Stimulated activated CD4-positive, alpha-beta T cell treated with anti-CD3 and anti-CD28 coated beads, Interleukin-1b, Interleukin-23, amount 100 ng/mL, for 24 hours (primary cell): ENCODE measurements at places on chromosomes 2 and 18.

DNA sequence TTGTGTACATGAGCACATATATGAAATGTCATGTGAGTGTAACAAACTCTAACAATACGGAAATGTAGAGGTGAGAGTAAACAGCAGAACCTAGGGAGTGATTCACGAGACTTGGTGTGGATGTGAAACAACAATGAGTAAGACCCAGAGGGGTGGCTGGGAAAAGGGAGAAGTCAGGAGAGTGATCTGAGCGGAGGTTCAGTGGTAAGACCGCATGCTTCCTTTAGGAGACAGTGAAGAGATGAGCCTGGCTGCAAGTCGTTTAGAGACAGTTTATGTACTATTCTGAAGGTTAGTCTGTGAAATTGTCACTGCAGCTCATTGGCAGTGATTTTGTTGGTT is 150.6 kb downstream of the PRPF40A start:
- no peak for DNase-seq

GRCh38 chr2:160457588-160457987 is 36.0 kb downstream of the RBMS1 start:
- DNase-seq = no peak

DNA sequence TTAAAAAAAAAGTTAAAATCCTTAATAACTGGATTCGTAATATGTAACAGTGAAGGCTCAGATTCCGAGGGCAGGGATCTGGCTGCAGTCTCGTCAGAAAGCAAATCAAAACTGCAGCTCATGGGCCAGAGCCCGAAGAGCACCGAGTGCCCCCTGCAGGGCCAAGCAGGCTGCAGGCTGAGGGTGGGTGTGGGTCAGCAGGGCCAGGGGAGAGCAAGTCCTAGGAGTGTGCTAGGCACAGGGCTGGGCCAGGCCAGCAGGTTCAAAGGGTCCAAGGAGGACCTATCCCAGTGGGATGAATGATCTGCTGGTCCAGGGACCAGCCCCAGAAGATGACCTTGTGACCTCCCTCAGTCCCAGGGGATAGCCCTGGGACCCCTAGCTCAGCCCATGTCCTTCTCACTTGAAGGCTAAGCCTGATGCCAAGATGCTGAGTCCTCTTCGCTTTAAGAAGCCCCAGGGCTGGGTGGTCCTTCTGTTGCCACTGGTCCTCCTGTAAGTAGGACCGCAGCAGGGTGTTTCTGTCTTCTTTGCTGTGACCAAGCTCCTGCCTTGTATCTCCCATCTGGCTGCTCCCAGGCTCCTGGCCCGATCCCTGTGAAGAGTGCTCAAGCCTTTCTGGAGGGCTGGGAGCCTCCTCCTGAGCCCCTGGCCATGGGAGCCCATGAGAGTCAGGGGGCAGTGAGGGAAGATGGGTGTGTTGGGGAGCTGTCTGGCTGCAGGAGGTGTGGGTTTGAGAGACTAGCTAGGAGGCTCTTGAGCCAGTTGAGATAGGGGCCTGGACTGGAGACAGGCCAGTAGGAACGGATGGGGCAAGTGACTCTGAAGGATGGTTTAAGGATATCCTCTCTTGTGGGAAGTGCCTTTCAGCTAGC is 150.7 kb downstream of the DYSF start:
- no peak for DNase-seq

GRCh38 chr2:233339427-233339826 is 14.9 kb upstream of the DGKD start:
- no peak for DNase-seq

DNA sequence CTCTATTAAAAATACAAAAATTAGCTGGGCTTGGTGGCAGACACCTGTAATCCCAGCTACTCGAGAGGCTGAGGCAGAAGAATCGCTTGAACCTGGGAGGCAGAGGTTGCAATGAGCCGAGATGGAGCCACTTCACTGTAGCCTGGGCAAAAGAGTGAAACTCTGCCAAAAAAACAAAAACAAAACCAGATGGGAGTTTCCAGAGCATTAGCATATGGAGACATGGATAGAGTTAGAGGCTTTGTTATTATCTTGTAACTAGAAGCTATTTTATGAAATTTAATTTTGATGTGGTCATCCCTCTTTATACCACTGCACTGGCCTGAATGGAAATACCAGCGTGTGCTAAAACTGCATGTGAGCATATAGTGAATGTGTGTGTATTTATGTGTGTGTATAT is 58.9 kb downstream of the TRAPPC8 start:
- DNase-seq = no peak

- no peak for DNase-seq
Observed at GRCh38 chr18:11482271-11482670, 127.1 kb upstream of the SLC35G4 start.

DNA sequence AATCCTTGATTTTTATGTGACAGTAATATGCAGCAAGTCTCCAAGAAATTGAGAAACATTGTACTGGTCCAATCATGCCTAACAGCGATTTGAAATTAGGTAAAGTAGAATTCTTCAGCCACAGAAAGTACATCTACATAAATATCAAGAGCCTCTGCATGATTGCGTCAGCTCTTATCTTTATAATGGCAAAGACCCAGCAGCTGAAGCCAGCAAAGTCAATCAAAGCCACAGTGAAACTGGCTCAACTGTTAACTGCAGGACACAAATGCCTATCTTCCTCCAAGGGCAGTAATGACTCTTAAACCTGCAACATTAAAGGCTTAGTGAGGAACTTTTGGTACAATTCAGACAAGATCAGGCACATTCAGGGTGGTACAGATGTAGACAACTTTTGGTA is 102.5 kb downstream of the BARD1 start:
- no peak for DNase-seq

DNA sequence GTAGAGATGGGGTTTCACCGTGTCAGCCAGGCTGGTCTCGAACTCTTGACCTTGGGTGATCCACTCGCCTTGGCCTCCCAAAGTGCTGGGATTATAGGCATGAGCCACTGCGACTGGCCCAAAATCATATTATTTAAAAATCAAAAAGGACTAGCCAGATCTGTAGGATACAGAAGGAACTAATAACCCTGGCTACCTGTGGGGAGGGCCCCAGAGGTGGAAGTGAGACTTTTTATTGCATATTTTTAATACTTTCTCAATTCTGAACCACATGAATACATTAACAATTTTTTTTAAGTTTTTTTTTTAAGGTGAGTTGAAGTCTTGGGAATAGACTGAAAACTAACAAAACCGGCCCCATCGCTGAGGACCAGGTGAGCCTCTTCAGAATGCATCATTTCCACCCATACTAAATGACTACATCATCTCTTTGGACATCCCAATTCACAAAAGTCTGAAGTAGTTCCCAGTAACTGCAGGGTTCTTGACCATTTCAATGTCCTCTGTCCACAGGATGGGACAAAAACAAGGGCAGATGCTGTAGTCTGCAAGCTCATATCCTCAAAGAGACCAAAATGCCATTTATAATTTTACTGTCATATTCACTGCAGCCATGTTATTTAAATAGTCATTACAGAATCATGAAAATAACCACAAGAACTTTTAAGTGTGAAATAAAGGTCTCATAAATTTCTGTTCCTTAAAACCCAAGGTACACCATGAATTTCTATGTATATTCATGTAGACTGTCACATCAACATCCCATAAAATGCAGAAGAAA is 21.4 kb downstream of the RPL31 start:
- no peak for DNase-seq

DNA sequence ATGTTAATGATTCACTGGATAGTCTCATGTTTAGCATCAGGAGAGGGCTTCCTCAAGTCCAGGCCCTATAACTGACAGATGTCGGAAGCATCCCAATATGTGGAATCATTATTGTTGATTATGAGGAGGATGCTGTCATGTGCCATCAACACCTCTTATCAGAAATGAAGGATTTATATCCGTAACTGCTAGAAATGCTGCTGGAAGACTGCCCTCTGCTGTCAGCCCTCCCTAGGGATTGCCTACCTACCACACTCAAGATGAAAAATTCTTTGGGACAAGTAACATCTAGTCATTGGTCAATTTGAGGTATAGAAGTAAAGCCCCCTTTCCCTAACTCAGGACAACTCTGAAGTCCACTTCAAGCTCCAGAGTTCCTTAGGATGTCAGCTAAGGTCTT is 1166.5 kb upstream of the NXPH2 start:
- DNase-seq = no peak
